GM12891 (cell line): ENCODE measurements at places on chromosomes 13 and 19.

GRCh38 chr13:75016225-75016624, 465.7 kb downstream of the TBC1D4 start:
- DNase-seq = no peak

GRCh38 chr19:39083983-39084731, at the start of gene ACP7:
Gene ACP7, plus strand, starts transcription at chr19:39084368. Its CDS starts 902 bp downstream, at chr19:39085270.
- no peak for DNase-seq

GRCh38 chr19:14394167-14394566, 12.9 kb downstream of the ADGRE5 start:
- DNase-seq = no peak

- DNase-seq = no peak
Observed at GRCh38 chr13:34179481-34179880, 361.5 kb downstream of the RFC3 start.

DNA sequence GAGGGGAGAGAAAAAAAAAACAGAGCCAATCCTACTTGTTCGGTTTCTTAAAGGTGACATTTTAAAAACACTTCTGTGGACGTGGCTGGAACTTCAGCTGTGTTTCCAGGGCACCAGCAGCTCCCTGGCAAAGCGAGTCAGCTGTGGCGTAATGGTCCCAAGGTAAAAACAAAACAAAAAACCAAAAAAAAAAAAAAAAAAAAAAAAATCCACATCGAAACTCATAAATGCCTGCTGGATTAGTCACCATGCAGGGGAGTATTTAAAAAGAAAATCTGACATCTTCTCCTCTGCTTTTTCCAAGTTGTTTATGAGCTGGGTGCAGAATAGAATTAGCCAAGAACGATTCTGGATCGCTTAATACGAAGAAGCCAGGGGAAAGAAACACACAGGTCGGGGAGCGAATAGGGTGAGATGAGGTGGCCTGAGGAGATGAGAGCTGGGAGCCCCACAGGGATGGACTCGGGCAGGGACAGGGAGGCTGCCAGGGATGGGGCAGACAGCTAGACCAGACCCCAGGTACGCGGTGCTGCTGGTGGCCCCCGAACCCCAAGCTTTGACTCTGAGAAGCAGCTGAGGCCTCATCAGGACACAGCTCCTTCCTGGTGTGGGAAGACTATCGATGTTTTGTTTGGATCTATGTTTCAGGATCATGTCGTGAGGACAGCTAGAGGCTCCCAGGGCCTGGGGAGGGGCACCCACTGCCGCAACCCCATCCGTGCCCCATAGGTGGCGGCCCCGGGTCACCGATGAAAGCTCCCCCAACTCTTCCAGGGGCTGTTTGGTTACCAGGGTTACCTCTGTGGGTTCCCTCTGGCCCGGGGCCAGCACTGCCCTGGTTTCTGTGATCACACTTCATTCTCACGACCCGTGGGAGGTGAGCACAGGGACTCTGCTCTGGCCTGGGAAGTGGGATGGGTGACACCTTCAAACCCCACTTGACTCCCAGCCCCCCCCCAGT, 3.1 kb upstream of the CTXN1 start:
- DNase-seq = peak; percentile 78

GRCh38 chr19:7865262-7865911, 8.8 kb downstream of the PRR36 start:
- DNase-seq = no peak

- DNase-seq = no peak
Observed at GRCh38 chr13:39385154-39385553, 217.8 kb downstream of the LHFPL6 start.

DNA sequence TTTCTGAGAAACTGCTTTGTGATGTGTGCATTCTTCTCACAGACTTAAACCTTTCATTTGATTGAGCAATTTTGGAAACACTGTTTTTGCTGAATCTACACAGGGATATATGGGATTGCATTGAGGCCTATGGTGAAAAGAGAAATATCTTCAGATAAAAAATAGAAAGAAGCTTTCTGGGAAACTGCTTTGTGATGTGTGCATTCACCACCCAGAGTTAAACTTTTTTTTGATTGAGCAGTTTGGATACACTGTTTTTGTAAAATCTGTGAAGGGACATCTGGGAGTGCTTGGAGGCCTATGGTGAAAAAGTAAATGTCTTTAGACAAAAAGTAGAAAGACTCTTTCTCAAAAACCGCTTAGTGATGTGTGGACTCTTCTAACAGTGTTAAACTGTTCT, 1683.8 kb downstream of the UQCRFS1 start:
- DNase-seq = no peak
